ENCODE measurements at places on chromosomes 13 and 19.

DNA sequence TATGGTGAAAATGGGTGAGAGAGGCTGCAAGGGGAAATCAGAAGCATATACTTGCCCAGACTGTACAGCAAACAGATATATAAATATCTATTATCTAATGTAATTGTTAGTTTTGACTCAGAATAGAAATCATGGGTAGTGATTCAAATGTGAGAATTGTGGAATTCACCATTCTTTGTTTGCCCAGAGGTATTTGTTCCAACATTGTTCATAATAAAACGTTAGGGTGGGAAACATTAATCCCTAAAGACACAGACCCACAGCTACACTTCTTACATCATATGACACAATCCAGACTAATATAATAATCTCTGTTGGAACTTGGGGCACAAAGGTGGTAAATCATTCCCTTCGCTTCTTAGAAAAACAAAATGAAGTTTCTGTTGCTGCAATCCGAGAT, 646.5 kb upstream of the SLITRK6 start:
- no peak for DNase-seq

- DNase-seq = no peak
These were observed 44.4 kb downstream of the C1QTNF9 start for GRCh38 chr13:24353736-24354135.

GRCh38 chr13:36006894-36007675, 124.1 kb downstream of the DCLK1 start:
- no peak for DNase-seq

GRCh38 chr13:113442354-113442984, 10.8 kb downstream of the ADPRHL1 start:
- no peak for DNase-seq

GRCh38 chr19:16516923-16517610, 20.9 kb downstream of the C19orf44 start:
- no peak for DNase-seq

Data from stimulated activated CD4-positive, alpha-beta T cell treated with anti-CD3 and anti-CD28 coated beads, Interleukin-15, amount 100 ng/mL, for 1 hour (primary cell).